Right cardiac atrium (tissue), 5 donors: ENCODE measurements at places on chromosomes 5 and 9. TPM values are rescaled to one million over a fixed set of nuclear protein-coding genes. Genes with fewer than 3 reads are reported as not detected.
A peak's percentile ranks its signal among the peaks of the same experiment; 100 is the strongest.

GRCh38 chr5:169415371-169415770 is 114.4 kb upstream of the SLIT3 start:
- DNase-seq: no peak

GRCh38 chr5:96753848-96754247 is 53.9 kb downstream of the ERAP1 start:
- DNase-seq: no peak

DNA sequence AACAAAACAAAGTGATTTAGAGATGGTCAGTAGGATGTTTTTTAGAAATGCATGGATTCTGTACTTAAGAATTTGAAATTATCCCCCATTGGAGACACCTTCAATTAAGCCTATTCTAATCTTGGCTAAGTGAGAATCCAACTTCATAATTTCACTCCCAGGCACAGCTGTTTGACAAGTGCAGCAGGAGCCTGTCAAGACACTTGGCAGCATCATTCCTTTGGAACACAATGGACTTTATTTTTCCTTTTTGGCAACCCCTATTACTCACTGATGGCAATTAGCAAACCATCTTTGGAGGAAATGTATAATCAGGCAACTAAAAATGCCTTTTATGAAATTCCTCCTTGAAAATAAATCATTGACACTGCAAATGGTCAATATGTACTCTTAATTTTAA is 194.7 kb downstream of the GLIS3 start:
- no peak for DNase-seq

DNA sequence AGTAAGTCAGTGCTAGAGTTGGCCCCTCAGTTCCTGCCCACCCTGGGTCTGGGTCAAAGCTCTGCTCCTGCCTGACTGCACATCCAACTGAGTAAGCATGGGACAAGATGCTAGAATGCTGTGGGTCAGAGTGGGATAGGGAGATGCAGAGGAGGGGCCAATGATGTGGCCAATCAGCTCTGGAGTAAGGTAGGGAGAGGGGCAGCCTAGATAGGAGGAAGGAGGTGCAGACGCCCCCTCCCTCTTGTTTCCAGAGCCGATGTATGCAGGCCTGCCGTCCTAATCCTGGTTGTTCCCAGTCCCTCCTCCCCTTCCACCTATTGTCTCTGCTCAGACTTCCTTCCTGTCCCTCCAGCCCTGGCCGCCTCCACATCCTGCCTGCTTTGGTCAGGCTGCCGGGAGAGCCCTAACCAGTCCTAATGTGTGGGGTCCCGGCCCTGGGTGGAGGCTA is 1.3 kb downstream of the ARAP3 start:
- peak; percentile 87 for DNase-seq

GRCh38 chr5:75020016-75020656 is 32.2 kb downstream of the GCNT4 start:
- no peak for DNase-seq

DNA sequence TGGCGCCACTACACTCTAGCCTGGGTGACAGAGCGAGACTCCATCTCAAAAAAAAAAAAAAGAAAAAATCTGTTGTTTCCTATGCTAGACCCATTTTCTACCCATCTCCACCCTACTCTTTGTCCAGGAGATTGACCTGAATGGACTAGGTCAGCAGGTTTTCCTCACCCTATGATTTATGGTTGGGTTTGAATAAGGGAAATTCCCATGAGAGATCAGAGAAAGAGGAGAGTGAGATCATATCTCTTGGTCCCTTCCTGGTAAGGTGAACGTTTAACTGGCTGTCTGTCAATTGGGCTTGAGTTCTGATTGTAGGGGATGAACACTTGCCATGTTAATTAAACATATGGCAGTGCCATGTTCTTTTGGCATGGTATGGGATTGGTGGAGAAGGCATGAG is 387.4 kb downstream of the MAN2A1 start:
- DNase-seq: no peak

DNA sequence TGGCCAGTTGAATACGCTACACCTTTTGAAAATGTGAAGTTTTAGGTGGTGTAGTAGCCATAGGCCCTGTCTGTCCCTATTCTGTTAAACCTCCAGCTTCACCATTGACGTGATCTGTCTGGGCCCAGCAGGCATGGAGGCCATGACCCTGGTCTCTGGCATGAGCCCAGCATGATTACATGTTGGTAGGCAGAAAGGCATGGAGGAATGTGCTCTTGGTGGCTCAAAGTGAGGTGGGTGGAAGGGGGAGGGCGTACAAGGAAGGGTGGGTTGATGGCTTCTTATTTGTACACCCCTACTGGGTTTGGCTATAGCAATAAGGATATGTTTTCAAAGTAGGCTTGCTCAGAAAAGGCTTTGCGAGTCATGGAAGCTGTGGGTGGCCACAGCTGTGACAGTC is 23.7 kb downstream of the RALGPS1 start:
- no peak for DNase-seq

GRCh38 chr5:416636-416960 is 26.4 kb upstream of the EXOC3 start:
- DNase-seq: no peak

DNA sequence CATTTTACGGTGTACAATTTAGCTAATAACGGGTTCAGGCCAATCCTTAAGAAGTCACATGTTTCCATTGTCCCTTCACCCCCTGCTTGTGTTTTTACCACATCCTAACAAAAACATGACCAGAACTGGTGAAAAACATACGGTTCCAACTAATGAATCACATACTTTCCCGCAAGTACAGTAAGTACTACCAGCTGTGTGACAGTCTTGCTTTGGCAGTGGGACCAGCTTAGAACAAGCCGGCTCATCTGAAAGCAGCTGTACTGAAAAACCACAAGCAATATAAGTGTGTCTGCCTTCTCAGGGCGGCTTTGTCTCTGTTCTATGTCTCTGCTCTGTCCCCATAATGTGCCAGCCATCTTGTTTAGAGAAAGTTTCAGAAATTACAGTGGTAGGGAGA is 242.5 kb downstream of the BNC2 start:
- DNase-seq: no peak

DNA sequence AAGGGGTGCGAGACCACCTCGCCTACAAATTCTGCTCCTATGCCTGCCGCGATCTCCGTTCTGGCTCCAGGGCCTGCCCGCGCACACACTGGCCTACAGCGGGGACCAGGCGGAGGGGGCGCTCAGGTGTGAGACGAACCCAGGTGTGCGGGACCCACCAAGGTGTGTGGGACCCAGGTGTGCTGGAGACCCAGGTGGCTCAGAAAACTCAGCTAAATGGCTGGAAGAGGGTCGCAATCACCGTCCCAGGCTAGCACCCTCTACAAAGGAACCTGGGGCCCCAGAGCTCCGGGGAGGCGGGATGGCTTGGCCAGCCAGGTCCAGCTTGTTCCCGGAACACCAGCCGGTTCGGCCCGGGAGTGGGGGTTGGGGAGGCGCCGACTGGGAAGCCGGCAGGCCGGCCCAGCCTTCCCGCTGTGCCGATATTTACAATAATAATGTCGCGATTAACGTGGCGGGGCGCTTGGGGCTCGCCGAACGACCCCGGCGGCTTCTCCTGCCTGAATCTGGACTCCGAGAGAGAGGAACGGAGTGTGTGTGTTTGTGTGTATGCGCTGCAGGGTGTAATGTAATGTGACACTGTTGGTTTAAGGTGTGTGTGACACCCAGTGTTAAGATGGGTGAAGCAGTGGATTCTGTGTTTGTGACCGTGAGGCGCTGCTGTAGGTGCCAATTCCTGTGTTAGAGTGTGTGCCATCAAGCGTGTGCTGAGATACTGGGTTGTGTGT is 1.4 kb downstream of the PCDH1 start:
- DNase-seq: no peak

- peak; percentile 58 for DNase-seq
These were observed 16.1 kb upstream of the NEUROG1 start for GRCh38 chr5:135551593-135552447.

DNA sequence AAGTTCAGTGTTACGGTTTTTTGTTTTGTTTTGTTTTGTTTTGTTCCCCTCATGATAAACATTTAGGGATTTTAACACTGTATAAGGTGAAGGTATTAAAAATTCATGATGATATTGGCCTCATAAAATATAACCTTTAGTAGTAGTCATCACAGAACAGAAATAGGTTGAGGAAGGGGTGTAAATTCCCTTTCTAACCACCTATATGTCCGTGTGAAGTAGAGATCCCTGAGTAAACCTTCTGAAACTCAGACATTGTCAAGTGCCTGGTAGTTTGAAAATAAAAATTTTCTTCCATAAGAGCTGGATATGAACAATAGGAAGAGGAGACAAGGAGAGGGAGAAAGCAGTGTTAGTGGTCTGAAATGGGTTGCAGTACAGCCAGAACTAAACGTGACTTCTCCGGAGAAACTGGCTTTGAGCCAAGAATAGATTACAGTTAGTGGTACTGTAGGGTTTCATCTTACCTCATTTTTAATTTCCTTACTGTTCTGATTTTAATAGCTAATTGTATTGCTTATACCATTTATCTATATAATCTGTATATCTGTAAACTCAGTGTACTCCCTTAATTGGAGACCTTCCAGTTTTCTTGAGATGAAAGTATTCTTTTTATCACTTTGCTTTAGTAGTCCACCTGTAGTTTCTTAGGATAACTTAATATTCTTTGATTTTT is 18.3 kb downstream of the UGCG start:
- DNase-seq: no peak

- DNase-seq: no peak
These were observed 3.6 kb upstream of the CPLX2 start for GRCh38 chr5:175867587-175868347.

- DNase-seq: no peak
These were observed 165.9 kb downstream of the PAPPA start for GRCh38 chr9:116319480-116319879.

Gene WHRN
- polyA plus RNA-seq: 7.8 TPM

Gene PGM5
- polyA plus RNA-seq: 126 TPM

Gene GPRIN1
- polyA plus RNA-seq: 0.23 TPM

Gene FOXD4L4
- polyA plus RNA-seq: 0.05 TPM

Gene ANAPC2
- 26.6 TPM for polyA plus RNA-seq

Gene BTNL9
- 57.8 TPM for polyA plus RNA-seq

Gene KIAA1191
- 70.5 TPM for polyA plus RNA-seq

Gene CYSRT1
- 0.32 TPM for polyA plus RNA-seq

Gene LRRC26
- not detected for polyA plus RNA-seq

Gene LRRC19
- not detected for polyA plus RNA-seq

Gene PCDHB10
- 1.00 TPM for polyA plus RNA-seq
